Kidney (tissue), 22 donors: ENCODE measurements at places on chromosomes 1 and 21. TPM values are rescaled to one million over a fixed set of nuclear protein-coding genes. Genes with fewer than 3 reads are reported as not detected.

GRCh38 chr1:205665201-205666045 lies 14.9 kb downstream of the SLC45A3 start:
- DNase-seq: no peak

- no peak for DNase-seq
Observed at GRCh38 chr1:8704866-8705506, 112.5 kb downstream of the RERE start.

DNA sequence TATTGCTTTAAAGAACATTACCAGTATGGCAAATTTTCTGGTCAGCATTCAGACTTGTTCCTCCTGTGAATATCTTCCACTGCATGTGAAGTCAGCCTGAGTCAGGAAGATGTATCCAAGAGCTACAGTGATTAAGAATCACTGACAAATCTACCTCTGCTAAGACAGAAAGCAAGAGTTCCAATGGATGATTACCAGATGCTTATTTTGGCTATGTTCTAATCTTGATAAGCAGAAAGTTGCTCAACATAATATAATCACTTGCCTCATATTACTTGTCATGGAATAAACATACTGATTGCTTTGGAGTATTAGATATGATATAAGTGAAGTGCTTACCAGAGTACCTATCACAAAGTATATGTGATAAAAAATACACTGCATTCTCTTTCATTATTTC lies 738.1 kb downstream of the ADGRL2 start:
- DNase-seq: no peak

The PADI4 gene
- 0.35 TPM for total RNA-seq

The SPRR2F gene
- not detected for total RNA-seq
